AG08395 (cell line): ENCODE measurements at places on chromosomes 16 and 17.
A peak's percentile ranks its signal among the peaks of the same experiment; 100 is the strongest.

GRCh38 chr17:4959261-4959965 is 8.2 kb downstream of the SPAG7 start:
- DNase-seq, result no peak

GRCh38 chr16:84715424-84715823 is 15.6 kb downstream of the USP10 start:
- no peak for DNase-seq

DNA sequence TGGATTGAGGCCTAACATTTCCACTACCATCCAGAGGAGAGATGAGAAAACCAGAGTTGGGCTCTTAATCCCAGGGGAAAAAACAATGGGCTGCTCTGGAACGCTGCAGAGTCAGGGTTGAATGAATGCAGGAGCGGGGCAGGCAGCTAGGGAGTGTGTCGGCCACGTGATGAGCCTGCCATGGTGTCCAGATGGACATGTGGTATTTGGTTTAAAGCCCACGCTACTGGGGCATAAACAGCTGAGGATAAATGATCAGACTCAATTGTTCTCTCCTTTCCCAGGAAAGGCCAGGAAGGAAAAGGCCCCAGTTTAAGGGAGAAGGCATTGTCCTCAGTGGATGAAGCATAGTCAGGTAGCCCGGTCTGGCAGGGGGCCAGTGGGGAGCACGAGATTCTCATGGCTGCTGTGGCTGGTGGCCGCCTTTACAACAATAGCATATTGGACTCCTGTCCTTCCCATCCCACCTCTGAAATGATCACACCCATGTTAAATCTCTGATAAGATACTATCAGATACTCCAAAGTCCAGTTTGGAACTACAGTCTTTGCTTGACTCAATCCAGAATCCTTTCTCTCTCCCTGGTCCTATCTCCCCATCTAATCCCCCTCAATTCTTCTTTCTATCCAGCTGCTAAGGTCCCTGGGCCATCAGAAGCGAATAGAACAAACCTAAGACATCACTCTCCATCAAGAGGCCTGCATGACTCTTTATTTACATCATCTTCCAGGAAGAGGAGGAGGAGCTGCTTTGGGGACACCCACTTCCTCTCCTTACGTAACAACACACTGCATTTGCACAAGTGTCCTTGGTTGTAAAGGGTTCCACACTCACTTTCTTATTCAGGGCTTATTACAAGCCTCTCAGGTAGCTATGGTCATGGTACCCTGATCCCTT is 20.4 kb downstream of the CA4 start:
- DNase-seq, result no peak

DNA sequence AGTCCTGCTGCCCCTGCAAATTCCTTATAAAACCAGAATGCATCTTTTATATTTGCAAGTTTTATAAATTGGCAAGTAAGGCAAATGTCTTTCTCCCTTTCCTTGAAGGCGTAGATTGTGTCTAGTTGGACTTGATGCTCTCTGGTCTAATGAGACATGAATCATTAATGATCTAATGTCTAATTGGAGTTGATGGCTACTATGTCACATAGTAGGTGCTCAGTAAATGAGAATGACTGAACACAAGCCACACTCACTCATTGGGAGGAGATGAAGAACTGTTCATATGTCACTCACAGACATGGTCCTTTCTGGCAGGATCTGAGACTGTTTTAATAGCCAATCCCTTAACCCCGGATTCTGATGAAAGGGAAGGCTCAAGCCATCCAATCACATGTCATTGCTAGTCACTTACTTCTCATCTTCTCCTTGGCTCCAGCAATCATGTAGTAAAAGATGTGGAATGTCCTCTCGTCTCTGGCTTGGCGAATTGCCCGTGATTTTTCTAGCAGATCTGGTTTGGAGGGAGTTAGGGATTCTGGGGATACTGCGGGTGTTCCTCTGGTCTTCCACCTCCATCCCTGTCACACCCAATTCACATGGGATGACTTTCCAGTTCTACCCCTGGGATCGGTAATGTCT is 81.0 kb downstream of the MYH11 start:
- peak; percentile 34 for DNase-seq

GRCh38 chr16:76899767-76900166 is 291.2 kb upstream of the MON1B start:
- DNase-seq, result no peak

DNA sequence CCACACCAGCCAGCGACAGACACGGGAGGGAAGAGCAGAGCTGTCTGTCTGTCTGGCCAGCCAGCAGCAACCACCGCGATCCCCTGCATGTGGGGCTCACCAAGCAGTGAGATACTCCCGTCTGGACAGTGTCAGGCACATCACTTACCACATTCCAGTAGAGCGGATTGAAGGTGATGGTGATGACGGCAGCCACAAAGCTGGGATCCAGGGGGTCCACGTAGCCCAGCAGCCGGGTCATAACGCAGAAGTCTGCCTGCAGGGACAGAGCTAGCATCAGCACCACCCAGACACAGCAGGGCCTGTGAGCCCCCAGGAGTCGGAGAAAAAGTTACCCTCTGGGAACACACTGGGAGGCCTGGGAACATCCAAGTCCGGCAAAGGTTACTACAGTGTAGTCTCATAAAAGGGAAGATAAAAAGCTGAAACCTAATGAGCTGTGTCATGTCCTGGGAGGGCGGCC is 14.7 kb downstream of the PEMT start:
- no peak for DNase-seq

GRCh38 chr16:2194852-2195321 is 1.5 kb downstream of the CASKIN1 start:
- DNase-seq, result peak; percentile 31

DNA sequence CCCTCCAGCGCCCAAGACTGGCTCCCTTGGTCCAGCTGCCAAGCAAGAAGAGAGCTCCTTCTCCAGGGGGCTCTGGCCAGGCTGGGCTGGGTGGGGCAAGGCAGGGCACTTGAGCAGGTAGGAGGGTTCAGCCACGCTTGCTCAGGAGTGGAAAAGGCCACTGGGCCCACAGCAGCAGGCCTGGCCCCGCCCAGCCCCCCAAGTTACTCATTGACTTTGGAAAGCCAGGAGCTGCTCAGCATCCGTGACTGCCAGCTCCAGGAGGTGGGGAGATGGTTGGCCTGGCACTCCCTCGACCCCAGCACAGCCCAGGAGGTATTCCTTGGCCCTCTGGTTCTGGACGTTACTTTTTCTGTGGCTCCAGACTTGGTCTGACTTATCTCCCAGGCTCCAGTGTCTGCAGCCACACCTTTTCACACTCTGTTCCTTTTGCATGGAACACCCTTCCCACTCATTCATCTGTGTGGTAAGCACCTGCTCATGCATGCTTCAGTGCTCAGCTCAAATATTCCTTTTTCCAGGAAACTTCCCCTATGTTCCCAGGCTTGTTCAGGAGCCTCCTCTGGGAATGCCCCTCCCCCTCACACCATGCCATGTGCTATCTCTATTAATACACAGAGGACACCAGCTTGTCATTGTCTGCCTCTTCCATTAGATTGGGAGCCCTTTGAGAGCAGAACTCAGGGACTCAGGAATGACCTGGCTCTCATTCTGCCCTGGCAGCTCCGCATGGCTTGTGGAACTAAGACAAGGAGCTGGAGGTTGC is at the start of gene CDH16:
CDH16 (minus strand) TSS at position 83 of the 766 bp plus-strand sequence. CDS start 820 bp downstream, outside the sequence.
- DNase-seq, result no peak

DNA sequence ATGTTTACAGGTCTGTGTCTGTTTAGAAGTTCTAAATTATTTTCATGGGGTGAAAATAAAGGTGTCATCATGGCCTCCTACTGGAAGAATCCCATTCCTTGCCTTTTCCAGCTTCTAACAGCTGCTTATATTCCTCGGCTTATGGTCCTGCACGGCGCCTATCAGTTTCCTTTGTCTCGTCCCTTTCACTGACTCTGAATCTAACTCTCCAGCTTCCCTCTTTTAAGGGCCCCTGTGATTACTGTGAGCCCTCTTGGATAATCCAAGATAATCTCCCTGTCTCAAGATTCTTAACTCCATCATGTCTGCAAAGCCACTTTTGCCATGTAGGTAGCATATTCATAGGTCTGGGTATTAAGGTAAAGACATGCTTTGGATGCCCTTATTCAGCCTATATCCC is 441.0 kb upstream of the ERCC4 start:
- DNase-seq, result no peak

- DNase-seq, result no peak
These were observed 8.7 kb downstream of the SLC46A1 start for GRCh38 chr17:28397275-28397674.

DNA sequence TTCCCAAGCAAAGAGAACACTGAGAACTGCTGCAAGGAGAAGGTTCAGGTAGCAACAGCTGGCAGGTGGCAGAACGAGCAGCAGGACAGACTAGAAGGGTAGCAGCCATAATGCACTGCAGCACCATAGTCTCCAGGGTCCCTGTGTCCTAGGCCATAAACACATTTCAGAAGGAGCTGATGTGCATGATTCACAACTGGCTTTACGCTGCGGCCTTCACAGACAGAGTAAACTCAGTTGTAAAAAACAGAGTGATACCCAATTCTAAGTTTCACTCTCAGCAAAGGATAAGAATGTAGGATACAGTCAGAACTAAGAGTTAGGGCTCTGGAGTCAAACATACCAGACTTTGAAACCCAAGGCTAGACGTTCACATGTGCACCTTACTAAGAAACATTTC is 24.4 kb downstream of the ARHGAP17 start:
- no peak for DNase-seq

GRCh38 chr16:89918453-89919347 is at the start of gene MC1R:
TSS of gene MC1R (plus strand) at chr16:89918862. CDS start at chr16:89919259, 397 bp downstream.
- no peak for DNase-seq

DNA sequence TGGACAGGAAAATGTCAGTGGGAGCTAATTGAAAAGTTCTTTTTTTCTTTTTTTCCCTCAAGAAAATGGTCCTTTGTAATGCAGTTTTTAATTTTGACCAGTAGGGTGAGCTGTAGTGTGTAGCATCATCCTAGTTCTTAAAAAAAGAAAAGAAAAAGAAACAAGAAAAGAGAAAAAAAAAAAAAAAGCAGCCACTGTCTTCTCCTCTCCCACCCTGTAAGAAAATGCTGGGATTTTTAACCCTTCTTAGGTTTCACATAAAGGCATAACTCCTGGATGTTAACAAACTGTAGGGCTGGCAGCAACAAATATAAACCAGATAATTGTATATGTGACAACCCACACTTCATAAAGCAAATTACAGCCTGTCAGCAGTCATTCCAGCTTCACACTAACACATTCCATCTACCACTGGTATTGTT is 78.1 kb downstream of the SKAP1 start:
- DNase-seq, result peak; percentile 45

DNA sequence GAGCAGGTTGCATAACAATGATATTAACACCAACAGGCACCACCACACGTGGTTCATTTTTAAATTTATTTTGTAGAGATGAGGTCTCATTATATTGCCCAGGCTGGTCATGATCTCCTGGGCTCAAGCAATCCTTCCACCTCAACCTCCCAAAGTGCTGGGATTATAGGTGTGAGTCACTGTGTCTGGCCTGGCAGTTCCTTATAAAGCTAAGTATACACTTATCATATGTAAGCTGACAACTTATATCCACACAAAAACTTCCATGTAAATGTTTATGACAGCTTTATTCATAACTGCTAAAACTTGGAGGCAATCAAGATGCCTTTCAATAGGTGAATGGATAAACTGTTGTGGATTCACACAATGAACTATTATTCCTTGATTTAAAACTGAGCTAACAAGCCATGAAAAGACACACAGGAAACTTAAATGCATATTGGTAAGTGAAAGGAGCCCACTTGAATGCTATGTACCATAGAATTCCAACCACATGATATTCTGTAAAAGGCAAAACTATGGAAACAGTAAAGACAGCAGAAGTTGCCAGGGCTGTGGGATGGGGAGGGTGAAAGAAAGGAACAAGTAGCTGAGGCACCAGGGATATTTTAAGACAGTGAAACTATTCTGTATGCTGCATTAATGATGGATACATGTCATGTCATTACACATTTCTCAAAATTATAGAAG is 156.5 kb upstream of the KCNJ18 start:
- DNase-seq, result no peak

- no peak for DNase-seq
These were observed 695.3 kb downstream of the WWOX start for GRCh38 chr16:78794581-78795250.

- DNase-seq, result peak; percentile 17
These were observed 296.3 kb upstream of the AXIN2 start for GRCh38 chr17:65857718-65858117.

- no peak for DNase-seq
These were observed 7.5 kb downstream of the CD7 start for GRCh38 chr17:82309656-82310570.

GRCh38 chr17:9028202-9028987 is 7.1 kb downstream of the NTN1 start:
- DNase-seq, result no peak

DNA sequence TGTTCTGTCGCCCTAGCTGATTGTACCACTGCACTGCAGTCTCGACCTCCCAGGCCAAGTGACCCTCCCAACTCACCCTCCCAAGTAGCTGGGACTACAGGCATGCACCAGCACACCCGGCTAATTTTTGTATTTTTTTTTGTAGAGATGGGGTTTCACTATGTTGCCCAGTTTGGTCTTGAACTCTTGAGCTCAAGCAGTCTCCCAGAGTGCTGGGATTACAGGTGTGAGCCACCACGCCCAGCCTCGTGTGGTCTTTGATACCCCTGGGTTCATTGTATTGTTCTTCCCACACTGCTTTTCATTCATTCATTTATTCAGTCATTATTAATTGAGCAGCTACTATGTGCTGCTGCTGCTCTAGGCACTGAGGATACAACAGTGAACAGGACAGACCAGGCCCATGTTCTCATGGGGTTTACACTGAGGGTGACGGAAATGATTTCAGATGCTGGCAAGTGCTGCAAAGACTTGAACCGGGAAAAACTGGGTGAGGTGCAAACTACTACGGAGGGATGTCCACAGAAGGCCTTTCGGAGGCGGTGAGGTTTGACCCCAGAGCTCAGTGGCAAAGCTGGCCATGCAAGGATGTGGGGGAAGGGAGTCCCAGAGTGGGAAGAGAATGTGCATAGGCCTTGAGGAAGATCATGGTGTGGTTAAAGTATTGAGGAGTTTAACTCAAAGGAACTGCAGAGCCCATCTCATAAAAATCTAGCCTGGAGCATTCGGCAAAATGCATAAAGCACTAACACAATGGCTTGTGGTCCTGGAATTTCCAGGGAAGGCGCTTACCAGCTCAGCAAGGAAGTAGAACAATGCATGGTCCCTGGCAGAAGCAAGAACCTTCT is 10.9 kb downstream of the ABCC1 start:
- no peak for DNase-seq

DNA sequence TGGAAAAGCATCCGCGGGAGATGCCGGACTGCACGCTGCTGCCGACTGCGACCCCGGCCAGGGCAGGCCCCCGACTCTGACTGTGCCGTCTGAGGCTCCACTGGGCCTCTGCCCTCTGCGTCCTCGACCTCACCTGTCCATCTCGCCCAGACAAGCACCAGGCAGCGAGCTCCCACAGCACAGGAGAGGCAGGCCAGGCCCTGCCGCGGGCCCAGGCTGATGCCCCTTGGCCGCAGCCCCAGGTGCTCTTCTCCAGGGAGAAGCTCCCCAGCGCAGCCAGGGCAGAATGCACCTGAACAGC is 98.1 kb upstream of the DNAH17 start:
- DNase-seq, result no peak

GRCh38 chr17:43983515-43984411 is 20.7 kb upstream of the NAGS start:
- DNase-seq, result no peak

GRCh38 chr16:66984892-66985311 is 3.5 kb upstream of the CES4A start:
- no peak for DNase-seq
